ENCODE measurements at places on chromosomes 1 and 21.
A peak's percentile ranks its signal among the peaks of the same experiment; 100 is the strongest.

DNA sequence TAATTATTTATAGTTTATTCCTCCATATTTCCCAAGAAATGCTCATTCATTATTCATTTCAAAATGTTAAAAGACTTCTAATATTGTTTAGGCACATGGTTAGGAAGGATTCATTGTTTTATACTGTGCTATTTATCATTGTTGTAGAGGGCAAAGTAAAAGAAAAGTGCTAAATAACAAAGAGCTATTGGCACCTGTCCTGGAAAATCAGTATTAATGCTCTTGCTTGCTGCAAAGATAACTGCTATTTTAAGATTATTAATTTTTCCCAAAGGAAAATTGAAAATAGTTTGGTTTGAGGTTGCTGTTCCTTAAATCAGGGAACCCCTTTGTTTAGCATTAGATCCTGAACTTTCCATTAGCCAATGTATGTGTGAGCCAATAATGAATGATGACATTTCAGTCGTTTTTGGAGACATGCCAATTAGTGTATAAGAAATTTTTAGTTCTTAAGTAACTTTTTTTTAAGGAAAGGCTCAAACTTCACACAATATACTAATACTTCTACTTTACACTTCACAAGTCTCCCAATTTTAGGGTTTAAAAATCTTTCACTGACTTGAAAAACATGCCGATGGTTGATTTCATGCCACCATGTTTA is 39.9 kb downstream of the EPB41 start:
- no peak for DNase-seq

GRCh38 chr1:33371334-33371733 is 50.4 kb upstream of the A3GALT2 start:
- no peak for DNase-seq

DNA sequence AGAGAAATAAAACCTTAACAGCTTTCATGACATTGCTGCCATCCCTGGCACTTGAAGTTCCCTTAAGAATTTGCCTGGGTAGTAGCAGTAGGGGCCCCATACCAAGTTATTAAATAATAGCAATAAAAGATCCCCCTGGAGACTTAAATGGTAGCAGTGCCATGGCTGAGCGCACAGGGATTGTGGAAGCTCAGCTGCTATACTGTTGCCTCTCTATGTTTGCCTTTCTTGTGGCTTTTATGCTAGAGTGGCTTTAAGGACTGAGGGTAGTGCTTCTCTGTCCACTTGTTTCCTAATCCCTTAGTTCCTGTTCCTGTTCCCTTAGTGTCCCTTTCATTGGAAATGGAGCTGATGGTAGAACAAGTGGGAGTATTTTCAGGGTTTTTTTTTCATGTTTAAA is 42.1 kb downstream of the NCF2 start:
- DNase-seq = no peak

GRCh38 chr1:25844536-25845337 is 14.5 kb downstream of the AUNIP start:
- no peak for DNase-seq

- DNase-seq = no peak
Observed at GRCh38 chr1:58902830-58903513, 119.1 kb upstream of the JUN start.

DNA sequence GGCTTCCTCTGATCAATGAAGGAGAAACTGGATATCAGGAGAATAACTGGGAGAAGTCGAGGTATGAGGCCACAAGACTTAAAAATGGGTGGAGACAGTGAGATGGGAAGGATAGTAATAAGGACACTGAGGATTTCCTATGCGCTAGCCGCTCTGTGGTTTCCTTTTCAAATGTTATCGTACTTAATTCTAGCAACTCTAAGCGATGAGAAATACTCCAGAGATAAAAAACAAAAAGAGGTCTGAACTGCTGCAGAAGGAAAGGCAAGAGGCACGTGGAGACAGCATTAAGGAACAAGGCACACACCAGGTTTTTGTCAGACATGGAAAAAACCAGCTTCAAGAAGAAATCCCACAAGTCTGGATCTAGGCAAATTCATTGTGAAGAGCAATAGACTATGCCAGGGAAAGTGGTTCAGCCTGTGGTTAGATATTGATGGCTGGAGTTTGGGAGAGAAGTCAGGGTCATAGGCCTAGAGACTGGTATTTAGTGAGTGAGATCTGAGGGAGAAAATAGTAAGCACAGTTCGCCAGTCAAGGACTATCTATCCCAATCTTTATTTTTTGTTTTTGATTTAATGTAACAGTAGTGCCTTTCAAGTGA is 5.3 kb downstream of the CLCA2 start:
- peak; percentile 37 for DNase-seq

GRCh38 chr1:228794173-228794572 is 58.9 kb downstream of the RHOU start:
- DNase-seq = peak; percentile 31

DNA sequence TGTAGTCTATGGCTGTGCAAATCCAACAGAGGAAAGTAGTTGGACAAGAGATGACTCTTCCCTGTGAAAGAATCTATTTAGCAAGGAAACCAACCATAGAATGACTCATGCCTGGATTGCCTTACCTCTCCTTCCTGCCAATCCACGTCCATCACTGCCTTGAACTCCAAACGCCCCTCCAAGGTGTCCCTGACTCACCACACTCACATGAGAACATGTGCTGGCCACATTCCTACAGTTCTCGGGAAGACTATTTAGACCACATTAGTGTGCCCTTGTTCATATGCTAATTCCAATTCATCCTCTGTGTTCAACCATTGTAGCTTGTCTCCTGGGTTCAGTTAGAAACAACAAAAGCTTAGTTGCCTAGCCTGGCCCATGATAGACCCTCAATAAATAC is 157.3 kb downstream of the SLC30A10 start:
- peak; percentile 98 for DNase-seq

GRCh38 chr1:61253059-61253735 is 170.8 kb downstream of the NFIA start:
- DNase-seq = peak; percentile 94

All from choroid plexus epithelial cell (primary cell).